Cardiac septum (tissue), 1 donor: ENCODE measurements at places on chromosomes 5 and 9. TPM values are rescaled to one million over a fixed set of nuclear protein-coding genes. Genes with fewer than 3 reads are reported as not detected.

Gene FOXI1
- total RNA-seq = not detected

Gene ECSCR
- 20.1 TPM for total RNA-seq

Gene SOX30
- 0.13 TPM for total RNA-seq

- no peak for DNase-seq
Measured at GRCh38 chr9:131747352-131747751, 7.5 kb upstream of the RAPGEF1 start.

Gene ACTBL2
- not detected for total RNA-seq

GRCh38 chr5:157574456-157575380 is 857 bp downstream of the ADAM19 start:
- DNase-seq = peak; percentile 79

DNA sequence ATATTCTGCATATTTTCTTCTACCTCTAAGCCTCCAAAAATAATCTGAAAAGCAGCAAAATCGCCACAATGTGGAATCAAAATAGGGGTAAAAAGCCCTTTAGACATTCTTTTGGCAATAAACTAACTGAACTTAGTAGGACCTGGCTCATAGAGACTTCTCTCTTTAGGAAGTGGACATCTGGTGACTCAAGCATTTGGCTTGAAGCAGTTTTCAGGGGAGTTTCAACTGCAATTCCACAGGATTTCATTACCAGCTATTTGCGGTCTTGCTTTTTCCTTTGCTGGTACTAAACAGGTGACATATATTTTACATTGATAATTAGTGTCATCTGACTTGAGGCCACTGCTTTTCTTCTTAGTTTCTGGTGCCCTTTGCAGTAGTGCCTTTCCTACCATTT is 173.2 kb upstream of the FBN2 start:
- DNase-seq = no peak

DNA sequence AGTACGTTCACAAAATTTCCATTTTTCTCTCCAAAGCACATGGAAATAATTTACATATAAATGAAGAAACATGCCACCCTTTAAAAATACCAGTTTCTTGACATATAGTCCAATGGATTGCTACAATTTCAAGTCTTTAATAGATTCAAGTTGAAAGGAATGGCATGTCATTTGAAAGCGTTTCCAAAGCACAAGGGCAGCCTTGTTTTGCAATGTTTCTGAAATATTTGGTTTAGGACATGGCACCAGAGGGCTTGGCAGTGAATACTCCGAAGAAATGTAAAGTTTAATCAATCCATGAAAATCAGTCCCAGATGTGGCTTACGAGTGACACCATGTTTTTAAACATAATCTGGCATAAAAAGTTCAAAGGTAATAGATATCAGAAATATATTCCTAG is 333.7 kb downstream of the PDE4D start:
- no peak for DNase-seq

Gene S1PR3
- total RNA-seq = 9.9 TPM

- no peak for DNase-seq
Measured at GRCh38 chr5:24188216-24188925, 456.4 kb downstream of the CDH10 start.

DNA sequence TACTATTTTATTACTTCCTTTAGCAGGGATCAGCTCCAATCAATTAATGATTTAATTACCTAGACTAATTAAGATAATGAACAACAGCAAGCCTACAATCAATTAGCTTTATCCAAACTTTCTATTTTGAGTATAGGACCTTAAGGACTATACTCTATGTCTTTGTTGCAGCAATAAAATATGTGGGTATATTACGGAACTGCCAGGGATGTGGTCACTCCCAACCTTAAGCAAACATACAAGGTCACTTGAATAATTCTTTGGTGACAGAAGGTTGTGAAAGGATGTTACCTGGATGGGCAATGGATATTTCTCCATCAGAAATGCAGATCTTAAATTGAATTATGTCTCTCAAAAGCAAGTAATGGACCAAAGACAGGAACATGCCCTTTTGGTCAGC is 907.4 kb upstream of the DMAC1 start:
- DNase-seq = no peak

GRCh38 chr5:158309088-158309807 is 450.3 kb upstream of the CLINT1 start:
- DNase-seq = no peak

DNA sequence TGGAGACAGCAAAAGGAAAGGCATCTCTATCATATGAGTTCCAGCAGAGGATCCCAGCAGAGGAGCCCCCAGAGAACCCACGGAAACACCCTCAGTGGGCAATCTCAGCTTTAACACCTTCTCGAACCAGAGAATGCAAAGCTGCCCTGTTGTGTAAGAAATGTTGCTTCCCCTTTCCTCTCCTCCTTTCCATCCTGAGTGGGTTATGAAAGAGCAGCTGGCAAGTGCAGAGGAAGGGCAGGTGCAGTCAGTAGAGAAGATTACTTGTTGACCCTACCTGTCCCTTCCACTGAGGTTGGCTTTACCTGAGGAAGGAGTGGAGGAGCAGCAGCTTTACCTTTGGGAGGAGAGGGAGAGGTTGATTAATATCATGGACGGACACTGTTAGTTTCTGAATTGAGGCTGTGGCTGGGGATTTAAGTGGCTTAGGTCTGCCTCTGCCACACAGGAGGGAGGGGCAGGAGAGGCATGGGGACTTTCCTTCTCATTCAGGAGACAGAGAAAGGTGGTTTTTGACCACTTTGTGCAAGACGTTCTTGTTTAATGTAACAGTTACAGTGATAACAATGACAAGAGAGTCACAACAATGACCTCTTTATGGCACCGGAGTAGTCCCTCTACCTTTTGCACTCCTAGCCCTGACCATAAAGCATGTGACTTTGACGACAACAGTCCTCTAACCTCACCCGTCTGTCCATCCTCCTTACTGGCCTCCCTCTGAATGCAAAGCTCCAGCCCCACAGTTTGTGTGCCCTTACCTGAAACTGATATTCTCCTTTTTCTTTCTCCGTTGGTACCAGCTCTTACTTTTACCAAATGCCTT is 254.8 kb downstream of the NSG2 start:
- no peak for DNase-seq

DNA sequence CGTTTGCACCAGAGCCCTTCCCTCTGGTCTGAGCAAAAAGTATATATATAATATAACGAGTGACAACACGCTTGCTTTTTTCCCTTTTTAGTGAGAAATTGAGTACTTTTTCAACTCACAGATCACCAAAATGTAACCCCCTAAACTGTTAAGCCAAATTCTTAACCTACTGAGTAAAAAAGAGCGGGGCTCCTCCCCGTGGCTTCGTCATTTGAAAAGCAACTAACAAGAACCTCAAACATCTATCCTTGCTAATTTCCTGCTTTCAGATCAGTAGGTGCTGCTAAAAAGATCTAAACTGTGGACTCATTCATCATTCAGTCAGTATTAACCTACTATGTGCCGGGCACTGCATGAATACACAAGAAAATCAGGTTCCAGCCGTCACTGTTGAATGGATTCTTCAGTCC is 1.0 kb upstream of the PTBP3 start:
- DNase-seq = no peak

GRCh38 chr5:181168595-181169118 is 21.3 kb downstream of the OR2V2 start:
- DNase-seq = no peak

GRCh38 chr5:114312658-114313057 is 49.2 kb upstream of the KCNN2 start:
- DNase-seq = no peak

Gene PCAT7
- 0.08 TPM for total RNA-seq

DNA sequence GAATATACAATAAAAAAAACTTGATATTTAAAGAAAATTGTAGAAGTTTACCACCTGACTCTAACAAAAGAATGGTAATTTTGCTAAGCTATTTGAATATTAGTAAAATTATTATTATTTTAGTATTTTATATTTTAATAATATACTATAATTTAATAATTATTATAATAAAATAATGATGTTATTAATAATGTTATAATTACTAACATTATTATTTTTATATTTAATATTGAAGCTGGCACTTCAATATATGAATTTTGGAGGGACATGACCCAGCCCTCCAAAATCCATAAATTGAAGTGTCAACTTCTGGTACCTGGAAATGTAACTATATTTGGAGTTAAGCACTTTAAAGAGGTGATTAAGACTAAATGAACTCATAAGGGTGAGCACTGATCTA is 486.1 kb upstream of the CDH9 start:
- DNase-seq = no peak

Gene LHX3
- not detected for total RNA-seq

DNA sequence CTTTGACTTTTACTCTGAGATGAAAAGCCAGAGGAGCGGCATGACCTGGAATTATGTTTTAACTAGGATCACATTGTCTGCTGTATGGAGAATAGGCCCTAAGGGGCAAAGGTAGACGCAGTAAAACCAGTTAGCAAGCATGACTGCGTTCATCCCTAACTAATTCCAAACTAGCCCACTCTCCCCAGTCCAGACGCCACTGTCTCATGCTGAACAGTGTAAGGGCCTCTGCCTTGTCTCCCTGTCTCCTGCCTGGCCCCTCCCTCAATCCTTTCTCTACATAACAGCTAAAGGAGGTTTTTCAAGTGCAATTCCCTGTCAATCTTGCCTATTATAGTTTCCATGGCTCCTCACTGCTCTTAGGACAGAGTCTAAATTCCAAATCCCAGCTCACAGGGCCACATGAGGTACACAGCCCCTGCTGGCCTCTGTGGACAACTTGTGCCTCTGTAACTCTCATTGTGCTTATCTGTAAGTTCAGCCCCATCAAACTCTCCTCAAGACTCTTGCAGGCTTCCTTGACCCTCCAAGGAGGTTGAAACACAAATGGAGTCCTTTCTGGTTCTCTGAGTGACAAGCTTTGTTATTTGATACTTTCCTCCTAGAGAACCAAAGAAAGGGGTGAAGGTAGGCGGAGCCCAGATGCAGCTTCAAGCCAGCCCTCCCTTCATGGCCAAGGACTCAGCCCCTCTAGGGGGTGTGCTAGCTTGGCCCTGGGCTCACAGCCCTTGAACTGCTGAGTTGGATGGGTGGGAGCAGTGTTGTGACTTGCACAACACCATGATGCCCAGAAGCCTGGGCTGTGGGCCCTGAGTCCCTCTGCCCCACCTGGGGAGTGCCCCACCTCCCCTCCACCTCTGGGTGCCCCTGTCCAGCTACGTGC is 16.0 kb upstream of the SLC22A4 start:
- no peak for DNase-seq

Gene ZNF367
- 2.1 TPM for total RNA-seq

DNA sequence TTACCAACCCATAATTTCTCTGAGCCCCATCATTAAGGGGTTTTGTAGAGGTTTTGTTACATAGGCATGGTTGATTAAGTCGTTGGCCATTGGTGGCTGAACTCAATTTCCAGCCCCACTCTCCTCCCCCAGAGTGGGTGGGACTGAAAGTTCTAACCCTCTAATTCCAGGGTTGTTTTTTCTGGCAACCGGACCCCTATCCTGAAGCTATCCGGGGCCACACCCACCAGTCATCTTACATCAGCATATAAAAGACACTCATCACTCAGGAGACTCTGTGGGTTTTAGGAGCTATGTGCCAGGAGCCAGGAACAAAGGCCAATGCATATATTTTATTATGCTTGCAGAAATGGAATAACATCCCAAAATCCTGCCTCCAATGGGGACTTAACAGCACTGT is 186.0 kb downstream of the NXNL2 start:
- no peak for DNase-seq

DNA sequence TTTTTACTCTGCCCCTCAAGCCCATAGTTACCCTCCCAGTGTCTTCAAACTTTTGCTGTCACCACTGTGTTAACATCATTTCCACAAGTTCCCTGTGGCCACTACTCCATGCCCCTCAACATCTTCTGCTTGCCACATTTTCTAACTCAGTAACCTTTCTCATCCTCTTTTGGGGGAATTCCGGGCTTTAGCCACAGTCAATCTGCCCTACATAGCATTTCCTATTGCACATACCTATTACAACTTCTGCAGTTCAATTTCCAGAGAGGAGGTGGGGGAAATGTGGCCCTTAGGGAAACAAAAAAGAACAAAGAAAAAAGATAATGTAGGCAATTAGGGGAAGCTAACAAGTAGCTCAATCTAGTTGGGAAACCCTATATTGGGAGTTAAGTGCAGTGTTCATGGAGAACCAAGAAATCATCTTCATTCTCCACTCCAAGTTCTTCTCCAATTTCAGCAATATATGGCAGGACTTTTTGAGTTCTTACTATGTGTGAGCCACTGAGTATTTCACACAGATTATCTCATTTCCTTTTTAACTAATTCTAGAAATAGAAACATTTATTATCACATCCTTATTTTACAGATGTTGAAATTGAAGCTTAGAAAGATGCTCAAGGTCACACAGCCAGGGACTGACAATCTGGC is 40.2 kb upstream of the LPAR1 start:
- no peak for DNase-seq

- no peak for DNase-seq
Measured at GRCh38 chr5:90117005-90117404, 292.6 kb downstream of the CETN3 start.

- DNase-seq = no peak
Measured at GRCh38 chr5:134018154-134018985, 13.6 kb upstream of the VDAC1 start.

Gene ERBIN
- 55.8 TPM for total RNA-seq

Gene GGTA1
- 8.8 TPM for total RNA-seq

GRCh38 chr9:87606841-87607521 is 109.3 kb downstream of the DAPK1 start:
- DNase-seq = no peak

DNA sequence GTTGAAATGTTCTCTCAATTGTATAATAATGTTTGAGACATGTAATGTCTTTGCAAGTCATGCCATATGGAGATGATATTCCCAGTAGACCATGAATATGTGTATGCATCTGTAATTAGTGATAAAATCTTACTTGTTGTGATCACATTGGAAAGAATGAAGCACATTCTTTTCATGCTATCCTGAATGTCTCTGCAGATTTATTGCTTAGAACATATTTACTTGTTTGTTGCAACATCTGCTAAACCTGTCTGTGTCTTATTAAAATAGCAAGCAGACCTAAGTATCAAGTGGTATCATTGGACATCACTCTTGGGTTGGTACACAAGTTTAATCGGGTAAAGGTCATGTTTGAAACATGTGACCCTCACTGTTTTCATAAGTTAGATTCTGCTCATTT is 265.5 kb upstream of the CD180 start:
- DNase-seq = no peak

DNA sequence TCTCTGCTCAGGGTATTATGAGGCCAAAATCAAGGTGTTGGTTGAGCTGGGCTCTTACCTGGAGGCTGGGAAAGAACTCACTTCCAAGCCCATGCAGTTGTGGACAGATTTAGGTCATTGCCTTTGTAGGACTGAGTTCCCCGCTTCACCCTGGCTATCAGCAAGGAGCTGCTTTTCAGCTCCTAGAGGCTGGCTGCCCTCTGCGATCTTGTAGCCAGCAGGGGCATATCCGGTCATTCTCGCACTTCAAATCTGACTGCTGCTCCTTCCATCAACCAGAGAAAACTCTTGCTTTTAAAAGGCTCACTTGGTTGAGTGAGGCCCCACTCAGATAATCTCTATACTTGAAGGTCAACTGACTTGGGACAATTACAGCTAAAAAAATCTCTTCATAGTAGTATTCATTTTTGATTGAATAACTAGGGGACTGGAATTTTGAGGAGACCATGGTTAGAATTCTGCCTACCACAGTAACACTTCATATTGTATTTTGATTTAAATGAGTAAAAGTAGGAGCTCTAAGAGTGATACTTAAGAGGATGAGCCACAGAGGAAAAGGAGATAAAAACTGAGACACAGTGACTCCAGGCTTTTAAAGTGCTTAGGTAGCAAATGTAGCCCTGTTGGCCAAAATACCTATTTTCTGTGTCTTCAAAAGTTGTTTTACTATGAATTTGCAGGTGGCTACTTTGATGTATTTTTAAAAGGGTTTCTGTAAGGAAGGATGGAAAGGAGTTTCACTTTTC is 137.4 kb downstream of the CD180 start:
- DNase-seq = no peak
